ENCODE measurements at places on chromosomes 1 and 21.

- no peak for DNase-seq
Observed at GRCh38 chr1:188350104-188350503, 1521.4 kb downstream of the PLA2G4A start.

DNA sequence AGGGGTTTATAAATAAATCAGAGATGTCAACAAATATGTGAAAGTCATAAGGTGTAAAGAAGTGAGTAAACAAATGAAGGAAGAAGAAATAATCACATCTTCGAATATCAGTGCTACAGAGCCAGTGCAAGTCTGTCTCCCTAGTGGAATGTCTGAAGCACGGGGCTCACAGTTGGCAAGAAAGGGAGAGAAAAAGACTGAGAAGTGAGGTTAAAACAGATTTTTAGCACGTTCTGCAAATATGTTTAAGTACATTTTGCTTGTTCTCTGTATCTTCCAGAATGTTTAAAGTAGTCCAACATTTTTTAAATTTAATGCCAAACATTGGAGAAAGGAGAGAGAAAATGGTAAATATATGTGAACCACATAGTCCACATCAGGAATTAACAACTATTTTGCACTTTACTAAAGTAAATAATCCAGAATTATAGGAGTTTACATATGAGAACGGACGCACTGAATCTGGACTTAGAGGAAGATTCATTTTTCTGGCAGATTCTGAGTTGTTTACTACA, 682.4 kb downstream of the LTN1 start:
- DNase-seq, result no peak

DNA sequence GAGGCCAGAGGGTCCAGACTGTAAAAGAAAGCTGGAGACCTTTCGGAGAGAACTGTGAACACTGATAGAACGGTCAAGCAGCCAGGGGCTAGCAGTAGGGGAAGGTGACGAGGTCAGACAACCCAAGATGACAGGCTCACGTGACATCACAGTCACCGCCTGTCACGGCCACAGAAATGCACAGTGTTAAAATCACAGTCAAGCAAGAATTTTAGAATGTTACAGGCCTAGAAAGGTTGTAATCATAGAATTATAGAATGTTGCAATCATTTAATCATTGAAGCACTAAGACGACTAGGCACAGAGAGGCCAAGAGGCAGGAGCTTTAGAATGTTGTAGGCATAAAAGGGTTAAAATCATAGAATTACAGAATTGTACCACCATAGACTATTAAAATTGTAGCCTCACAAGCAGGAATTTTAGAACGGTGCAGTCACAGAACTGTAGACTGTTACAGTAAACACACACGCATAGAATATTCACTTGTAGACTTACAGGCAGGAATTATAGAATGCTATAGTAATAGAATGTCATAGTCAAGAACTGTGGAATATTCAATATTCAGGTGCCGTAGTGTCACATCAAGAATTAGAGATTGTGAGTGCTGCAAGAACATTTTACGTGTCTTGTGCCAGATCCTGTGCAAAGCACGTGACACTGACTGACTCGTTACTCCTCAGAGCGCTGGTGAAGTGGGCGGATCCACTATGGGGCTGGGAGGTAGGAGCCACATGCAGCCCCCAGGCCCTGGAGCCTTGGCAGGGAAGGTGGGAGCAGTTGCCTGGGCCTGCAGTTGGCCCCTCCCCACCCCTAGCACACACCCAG, 118.1 kb downstream of the EPHB2 start:
- no peak for DNase-seq

DNA sequence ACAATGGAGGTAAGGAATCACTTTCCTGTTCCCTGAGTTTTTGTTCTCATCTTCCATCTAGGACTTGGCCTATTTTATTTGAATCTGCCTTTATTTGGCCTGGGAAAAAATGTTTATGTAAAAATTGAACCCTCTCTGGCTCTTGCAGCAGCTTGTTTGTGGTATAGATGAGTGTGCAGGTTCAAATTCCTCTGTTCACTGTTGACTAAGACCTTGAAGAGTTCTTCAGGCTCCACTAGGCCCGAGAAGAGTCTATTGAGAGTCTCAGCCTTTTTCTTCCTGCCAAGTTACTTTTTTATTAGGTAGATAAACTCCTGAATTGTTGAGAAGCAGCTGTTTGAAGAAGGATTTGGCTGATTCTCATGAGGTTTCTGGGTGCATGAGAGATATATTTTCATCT, 248.8 kb upstream of the ADGRL2 start:
- no peak for DNase-seq

DNA sequence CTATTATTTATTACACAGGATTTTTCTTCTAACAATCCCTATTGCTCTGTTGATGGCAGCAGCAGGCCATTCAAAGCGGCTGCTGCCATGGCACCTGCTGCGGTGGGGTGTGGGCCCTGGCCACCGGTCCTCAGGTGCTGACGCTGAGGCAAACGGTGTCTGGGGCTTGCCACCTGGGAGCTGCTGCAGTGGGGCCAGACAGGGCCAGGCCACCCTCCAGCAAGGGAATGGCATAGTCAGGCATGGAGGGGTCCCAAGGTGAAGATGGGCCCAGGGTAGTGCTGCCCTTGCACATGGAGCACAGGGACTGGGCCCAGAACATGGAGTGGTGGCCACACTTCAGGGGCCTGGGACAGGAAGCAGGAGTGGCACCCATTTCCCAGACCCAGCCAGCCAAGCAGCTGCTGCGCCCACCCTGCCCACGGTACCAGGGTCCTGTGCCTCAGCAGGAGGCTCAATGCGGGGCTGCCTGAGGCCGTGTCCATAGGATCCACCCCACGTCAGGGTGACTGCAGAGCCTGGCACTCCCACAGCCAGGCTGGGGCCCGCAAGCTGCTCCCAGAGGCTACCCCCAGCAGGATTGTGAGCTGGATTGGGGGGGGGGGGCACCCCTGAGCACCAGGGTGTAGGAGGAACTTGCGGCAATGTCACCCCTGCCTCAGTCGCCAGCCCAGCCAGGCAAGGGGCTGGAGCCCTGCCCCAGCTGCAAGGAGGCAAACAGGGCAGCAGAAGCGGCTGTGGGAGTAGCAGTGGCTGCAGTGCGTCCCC, 53.9 kb upstream of the KRTAP11-1 start:
- DNase-seq, result no peak

- peak; percentile 3 for DNase-seq
Observed at GRCh38 chr1:204258213-204259115, 44.7 kb upstream of the GOLT1A start.

DNA sequence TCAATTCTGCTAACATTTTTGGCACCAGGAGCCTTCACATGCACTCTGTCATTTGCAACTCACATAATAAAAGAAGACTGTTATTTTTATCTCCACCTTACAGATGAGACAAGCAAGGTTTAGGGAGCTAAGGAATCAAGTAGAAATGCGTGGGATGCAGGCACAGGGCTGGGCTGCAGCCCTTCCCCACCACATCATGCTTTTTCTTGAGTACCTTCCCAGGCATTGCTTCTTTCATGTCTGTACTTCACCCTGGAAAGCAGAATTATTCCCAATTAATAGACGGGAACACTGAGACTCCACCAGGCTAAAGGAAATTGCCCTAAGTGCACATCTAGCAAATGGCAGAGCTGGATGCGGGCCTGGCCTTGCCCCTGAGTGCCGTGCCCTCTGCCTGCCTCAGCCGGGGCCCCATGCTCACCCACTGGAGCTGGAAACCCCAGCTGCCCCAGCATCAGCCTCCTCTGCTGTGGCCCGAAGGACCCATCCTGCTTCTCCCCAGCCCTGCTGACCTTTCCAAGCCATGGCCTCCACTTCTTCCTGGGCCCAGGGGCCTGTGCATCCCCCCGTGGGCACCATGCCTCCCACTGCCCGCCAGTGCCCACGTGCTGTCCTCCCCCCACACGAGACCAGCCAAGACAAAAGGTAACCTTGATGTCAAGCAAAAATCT, 257.5 kb downstream of the TOMM20 start:
- DNase-seq, result no peak

- no peak for DNase-seq
Observed at GRCh38 chr1:117556976-117557375, 48.9 kb upstream of the TENT5C start.

DNA sequence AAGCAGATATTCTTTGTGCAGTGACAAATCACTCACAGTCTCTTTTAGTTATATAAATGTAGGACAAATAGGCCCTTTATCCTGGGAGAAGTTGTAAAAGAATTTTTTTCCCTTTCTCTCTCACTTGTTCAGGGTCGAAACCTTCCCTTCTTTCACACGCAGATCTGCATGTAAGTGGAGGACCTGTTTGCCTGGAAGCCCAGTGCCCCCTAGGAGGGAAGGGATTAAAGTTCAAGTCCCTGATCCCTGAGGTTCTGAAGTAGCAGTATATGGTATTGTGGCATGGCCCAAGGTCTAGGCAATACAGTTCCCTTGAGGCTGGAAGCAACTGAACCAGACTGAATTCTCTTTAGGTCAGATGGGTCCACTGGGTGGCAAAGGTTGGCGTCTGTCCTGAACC, 48.6 kb upstream of the PTGFRN start:
- DNase-seq, result no peak

DNA sequence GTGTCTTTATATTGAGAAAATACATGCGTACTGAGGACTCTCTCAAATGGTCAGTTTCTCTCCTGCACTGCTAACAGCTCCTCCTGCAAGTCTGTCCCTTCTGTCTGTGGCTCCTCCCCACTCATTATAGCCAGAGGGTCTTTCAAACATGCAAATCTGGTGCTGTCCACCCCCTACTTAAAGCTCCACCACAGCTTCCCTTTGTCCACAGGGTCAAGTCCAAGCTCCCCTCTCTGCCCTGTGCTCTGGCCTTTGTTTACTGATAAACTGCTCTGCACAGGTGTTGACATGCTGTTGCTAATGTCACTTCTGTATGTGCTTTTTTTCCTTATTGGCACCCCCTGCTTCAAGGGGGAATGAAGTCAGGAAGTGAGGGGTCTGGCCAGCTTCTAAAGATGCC, 47.7 kb upstream of the GPR37L1 start:
- DNase-seq, result no peak

DNA sequence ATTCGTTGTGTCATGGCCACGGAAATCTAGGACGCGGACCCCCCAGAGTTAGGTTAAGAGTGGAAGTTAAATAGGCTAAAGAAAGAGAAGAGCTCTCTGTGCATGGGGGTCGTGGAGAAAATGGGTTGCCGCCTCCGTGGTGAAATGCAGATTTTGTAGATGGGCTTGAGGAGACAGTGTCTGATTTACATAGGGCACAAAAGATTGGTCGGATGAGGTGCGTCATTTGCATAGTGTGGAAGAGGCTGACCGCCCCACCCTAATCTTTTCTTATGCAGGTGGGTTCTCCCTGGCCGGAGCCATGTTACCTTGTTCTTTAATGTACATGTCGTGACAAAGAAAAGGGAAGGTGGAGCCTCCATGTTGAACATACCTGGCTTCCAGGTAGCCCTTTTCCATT, 14.3 kb upstream of the SLC5A9 start:
- no peak for DNase-seq

DNA sequence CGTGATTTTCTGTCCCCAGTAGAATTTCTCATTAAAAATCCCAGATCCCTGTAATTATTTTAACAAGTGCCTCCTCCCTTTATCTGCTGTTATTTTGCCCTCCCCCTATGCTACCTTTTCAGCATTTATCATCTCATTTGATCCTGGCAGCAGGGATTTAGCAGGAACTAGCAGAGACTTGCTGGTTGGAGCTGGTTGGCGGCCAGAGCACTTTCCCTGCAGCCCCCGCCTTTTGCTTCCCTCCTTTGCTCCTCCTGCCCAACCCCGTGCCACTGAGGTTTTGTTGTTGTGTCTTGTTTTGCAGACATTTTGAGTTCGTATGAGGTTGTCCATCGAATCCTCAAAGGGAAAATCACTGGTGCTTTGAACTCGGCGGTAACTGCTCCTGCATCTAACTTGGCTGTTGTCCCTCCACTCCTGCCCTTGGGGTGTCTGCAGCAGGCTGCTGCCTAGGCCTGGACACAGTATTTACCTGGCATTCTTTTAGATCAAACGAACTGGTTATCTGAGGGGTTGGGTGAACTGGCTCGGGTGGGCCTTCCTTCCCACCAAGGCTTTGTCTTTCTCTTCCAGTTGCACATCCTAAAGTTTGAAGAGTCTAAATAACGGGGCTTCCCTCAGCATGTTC, 11.2 kb downstream of the UBE2Q1 start:
- no peak for DNase-seq

- no peak for DNase-seq
Observed at GRCh38 chr1:218817071-218817470, 356.6 kb upstream of the LYPLAL1 start.

- DNase-seq, result no peak
Observed at GRCh38 chr1:152645146-152645545, 18.0 kb upstream of the LCE2D start.

DNA sequence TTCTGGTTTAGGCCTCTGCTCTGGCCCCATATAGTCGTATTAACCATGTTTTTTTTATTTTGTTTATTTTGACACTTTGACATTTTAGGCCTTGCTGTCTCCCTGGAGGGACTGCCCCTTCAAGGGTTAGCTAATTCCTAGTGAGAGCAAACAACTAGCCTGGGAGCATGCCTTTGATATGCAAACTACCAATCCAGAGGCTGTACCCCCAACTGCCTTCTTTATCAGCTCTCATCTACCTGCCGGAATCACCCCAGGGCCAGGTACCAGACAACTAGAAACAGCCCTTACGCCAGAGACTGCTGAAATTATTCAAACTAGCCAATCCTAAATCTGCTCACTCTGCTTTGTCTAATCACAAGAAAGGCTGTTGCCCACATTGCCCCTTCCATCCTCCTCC, 13.0 kb upstream of the ST6GALNAC5 start:
- no peak for DNase-seq

- no peak for DNase-seq
Observed at GRCh38 chr1:180451504-180451903, 50.9 kb downstream of the ACBD6 start.

GRCh38 chr1:245129319-245130240, 25.2 kb upstream of the KIF26B start:
- no peak for DNase-seq

DNA sequence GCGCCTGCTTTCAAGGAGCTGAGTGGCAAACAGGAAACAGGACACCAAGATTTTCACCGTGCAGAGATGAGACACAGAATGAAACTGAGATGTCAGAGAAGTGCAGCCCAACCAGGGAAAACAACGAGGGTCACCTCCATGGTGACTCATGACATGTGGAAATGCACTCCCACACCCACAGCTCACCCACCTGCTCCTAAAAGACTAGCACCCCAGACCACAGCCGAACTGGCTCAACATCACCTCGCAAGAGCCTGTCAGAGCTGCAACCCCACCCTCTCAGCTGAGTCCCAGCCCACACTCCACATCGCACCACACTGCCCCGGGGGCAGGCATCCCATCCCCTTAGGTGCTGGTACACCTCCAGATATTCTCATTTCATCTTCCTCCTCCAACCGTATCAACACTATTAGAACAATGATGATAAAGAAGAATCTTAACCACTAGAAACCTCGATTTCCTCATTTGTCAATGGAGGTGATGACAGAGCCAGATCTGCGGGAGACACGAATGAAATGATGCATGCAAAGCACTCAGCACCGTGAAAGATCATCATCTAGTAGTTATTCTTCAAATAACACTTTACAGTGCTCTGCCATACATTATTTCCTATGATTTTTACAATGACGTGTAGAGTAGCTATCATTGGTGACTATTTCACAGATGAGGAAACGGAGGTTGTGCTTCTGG, 103.2 kb downstream of the DMRTB1 start:
- peak; percentile 29 for DNase-seq
